Uterus (tissue), 4 donors: ENCODE measurements at places on chromosomes 7 and 10.

GRCh38 chr7:156039971-156040677 lies 227.9 kb upstream of the SHH start:
- DNase-seq, result no peak

GRCh38 chr10:88156341-88156740 lies 292.9 kb downstream of the PTEN start:
- no peak for DNase-seq

DNA sequence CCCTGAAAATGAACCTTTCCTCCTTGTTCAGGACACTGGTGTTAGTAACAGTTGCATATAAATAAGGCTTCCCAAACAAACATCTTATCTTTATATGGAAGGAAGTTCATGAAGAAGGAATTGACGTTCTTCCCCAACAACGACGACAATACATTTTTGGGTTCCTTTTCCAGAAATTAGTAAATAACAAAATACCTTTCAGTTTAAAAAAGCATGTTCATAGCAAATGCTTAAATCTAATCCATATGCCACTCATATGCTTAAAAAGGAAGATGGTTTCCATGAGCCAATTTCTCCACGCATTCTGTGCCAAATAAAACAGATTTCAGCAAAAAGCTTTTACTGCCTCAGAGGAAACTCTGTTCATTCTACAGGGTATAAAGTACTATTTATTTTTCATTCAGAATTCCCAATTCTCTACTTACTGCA lies 182.6 kb downstream of the COBL start:
- no peak for DNase-seq

DNA sequence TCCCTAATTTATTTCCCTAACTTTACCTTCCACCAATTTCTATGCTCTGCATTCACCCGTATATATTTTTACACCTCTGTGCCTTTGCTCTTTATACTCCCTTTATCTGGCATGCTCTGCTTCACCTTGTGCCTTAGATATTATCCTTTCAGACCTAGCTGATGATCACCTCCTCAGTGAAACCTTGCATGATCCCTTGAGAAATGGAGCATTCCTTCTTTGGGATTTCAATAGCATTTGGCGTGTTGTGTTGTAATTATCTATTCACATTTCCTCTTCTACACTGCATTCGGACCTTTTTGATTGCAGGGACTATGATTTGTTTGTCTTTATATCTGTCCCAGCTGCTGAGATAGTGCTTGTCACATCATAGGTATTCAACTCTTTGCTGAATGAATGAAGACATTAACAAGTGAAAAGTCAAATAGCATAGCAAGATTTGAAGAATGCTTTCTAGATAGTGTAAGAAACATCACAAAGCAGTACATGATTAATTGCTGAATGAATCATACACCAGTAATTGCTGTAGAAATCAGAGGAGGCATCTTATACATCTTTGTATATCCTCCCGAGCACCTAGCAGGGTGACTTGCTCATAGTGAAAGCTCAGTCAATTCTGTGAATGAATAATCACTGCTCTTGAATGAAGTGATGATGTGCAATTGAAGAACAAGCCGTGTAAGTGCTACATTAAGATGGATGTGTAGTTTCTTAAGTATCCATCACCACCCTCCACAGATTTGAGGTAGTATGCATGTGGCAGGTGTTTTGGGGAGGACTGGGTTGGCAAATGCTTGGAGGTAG lies 2.0 kb upstream of the TM9SF3 start:
- no peak for DNase-seq

DNA sequence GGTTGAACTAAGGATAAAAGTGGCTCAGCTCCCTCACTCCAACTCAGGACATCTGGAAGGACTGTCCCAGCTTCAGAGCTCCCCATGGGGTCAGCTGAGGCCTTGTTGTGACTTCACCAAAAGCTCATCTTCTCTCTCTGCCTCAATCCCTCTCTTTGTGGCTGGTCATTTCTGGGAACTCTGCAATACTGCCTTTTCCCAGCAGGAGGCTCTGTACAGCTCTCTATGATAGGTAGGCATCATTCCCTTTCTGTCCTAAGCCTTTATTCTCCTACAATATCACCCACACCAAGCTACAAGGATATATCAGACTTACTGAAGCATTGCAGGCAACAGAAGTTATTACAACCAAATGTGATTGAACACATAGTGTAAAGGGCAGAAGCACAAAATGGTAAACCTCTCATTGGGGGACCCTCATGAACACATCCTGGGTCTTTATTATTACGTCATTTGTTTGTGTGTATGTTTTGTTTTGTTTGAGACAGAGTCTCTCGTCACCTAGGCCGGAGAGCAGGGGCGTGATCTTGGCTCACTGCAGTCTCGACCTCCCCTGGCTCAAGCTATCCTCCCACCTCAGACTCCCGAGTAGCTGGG lies 36.7 kb upstream of the PRPS1L1 start:
- DNase-seq, result no peak

DNA sequence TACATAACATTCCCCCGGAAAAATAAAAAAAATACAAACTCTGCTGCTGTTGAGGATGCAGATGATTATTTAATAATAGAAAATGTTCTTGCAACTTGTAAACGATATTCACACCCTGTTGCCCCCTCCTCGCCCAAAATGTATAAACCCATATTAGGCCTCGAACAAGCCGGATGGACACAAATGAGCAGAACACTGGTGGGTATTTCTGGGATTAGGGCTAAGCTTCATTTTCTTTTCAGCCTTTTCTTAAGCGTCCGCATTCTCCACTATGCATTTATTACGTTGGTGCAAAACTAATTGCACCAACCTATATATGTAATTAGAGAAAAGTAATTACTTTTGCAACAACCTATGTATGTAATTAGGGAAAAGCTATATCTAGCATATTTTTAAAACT lies 349 bp upstream of the GNG11 start:
- no peak for DNase-seq

DNA sequence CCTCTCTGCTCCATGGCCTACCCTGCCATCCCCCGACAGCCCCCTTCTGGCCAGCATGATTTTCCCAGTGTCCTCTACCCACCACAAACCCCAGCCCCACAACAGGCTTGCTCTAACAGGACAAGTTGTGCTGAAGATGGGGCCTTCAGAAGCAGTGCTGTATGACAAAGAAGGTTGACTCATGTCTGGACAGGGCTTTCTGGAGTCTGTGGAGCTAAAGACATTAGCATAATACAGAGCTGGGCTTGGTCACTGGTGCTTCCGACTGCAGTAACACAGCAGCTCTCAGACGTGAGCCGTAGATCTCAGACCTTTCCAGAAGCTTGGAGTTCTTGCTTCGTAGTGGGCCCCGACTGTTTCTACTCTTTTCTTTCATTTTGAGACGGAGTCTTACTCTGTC lies 100.5 kb downstream of the GTF2IRD1 start:
- DNase-seq, result no peak

DNA sequence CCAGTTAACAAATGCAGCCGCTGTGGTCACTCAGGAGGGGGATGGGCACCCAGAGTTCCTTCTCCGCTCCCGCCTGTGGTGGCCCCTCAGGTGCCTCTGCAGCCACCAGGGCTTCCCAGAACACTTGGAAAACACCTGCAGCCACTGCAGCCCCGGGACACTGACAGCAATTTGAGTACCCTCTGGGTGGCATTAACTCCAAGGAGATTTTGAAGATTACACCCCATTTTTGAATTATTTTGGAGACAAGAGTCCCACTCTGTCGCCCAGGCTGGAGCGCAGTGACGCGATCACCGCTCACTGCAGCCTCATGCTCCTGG lies 32.2 kb downstream of the IL15RA start:
- peak; percentile 50 for DNase-seq

GRCh38 chr10:79586933-79587332 lies 23.8 kb upstream of the SFTPA1 start:
- no peak for DNase-seq

- peak; percentile 30 for DNase-seq
These were observed 3.4 kb downstream of the TCF7L2 start for GRCh38 chr10:112953174-112954159.

- no peak for DNase-seq
These were observed 146.3 kb downstream of the GPR85 start for GRCh38 chr7:112940314-112940732.
